Activated T-helper 1 cell treated with anti-CD3 and anti-CD28 coated beads, Interleukin-12 subunit alpha, Interleukin-12 subunit beta, Interleukin-2, Interleukin-4 antibody, amounts not matched to agents 30 ng/mL and 10 ng/mL and 1 ng/mL, durations not matched to agents 14 hours and 24 hours and 36 hours (primary cell): ENCODE measurements at places on chromosomes 5 and 9. TPM values are rescaled to one million over a fixed set of nuclear protein-coding genes. Genes with fewer than 3 reads are reported as not detected.

DNA sequence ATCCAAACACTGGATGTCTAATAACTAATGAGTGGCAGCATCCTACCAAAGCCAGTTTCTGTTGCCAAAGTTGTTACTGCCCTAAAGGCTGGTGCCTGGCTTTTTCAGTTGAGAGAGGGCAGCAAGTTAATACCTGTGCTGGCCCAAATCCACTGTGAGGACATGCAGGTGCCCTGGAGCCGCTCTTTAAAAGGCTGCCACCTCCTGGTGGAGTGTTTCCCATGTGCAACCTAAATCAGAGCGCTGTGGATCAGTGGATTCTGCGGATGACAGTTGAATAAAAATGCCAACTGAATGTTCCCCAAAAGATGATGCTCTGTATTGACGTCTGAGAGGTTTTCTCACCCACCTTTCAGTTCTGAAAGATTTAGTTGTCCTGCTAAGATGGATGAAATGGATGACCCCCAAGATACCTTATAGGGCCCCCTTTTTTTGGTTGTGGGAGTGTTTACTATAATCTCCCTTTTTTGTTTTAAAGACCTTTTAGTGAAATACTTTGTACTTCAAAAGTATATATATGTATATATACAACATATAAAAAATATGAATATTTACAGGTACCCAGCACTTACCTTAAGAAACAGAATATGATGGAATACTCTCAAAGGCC, 146.4 kb downstream of the EGFLAM start:
- no peaks in the 10 kb centered on the region for H3K36me3 ChIP-seq
- H3K27me3 ChIP-seq: peaks cover 15% of the 10 kb centered on the region
- no peak overlapping the region for H3K27ac ChIP-seq
- no peak overlapping the region for H3K4me3 ChIP-seq
- no peaks in the 10 kb centered on the region for H3K4me1 ChIP-seq

- no peaks in the 10 kb centered on the region for H3K27me3 ChIP-seq
- no peak overlapping the region for H3K27ac ChIP-seq
- peaks cover 9% of the 10 kb centered on the region for H3K4me1 ChIP-seq
- peaks cover 2% of the 10 kb centered on the region for H3K36me3 ChIP-seq
- no peak overlapping the region for H3K4me3 ChIP-seq
Measured at GRCh38 chr5:124932791-124933600, 186.6 kb upstream of the ZNF608 start.

- H3K27me3 ChIP-seq: peaks cover 31% of the 10 kb centered on the region
- H3K27ac ChIP-seq: no peak within 1 kb of the TSS
- no peak within 1 kb of the TSS for H3K4me3 ChIP-seq
- no peaks in the 10 kb centered on the region for H3K36me3 ChIP-seq
Measured at GRCh38 chr9:137053944-137054931, at the start of gene ENTPD2. Gene ENTPD2 (minus strand): TSS chr9:137054061. CDS start chr9:137053997, 64 bp downstream.

JADE2 gene
- 70.2 and 74.3 TPM in 2 replicates for total RNA-seq

PCDHA3 gene
- total RNA-seq: not detected in 2 replicates
